ENCODE measurements at places on chromosomes 1 and 21.

GRCh38 chr21:22342889-22343288, 1344.7 kb downstream of the NCAM2 start:
- DNase-seq, result no peak

DNA sequence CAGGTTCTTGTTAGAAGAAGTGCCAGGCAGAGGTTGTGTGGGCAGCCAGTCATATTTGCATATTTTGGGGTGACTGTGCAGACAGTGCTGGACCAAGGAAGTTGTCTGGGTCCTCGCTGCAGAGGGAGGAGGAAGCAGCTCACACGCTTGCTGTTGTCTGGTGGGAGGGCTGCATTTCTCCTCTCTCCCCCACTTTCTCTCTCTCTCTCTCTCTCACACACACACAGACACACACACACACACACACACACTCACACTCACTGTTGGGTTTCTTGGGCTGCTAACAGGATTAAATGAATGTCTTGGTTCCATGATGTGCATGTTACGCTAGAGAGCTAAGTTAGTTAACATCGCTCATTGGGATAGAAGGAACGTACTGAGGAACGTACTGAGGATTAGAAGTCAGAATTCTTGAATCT, 72.9 kb downstream of the AGPAT3 start:
- DNase-seq, result no peak

DNA sequence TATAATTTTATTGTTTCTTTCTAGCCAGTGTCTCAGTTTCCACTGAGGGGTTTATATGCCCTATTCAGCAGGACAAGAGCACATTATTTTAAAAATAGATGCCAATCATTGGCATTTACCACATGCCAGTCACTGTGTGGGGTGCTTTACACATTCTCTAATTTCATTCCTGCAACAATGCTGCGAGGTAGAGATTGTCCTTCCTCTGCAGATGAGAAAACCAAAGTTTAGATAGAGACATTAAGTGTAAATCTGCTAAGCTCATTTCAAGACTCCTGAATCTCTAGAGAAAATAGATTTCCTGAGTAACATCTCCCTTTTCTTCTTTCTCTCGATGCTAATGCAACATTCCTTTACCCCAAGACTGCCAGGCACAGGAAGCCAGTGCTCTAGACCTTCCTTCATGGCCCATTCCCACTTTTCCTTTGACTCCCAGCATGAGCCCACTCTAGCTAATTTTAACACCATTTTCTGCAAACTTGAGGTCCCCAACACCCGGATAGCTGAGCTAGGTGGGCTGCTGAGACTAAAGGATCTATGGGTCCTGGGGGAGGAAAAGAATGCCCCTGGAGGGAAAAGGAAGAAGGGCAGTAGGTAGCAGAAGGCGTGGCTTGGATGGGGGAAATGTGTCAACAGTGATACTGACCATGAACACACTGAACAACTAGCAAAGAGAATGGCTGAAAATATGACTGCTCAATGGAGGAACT, 50.0 kb downstream of the SH3GLB1 start:
- no peak for DNase-seq

- DNase-seq, result no peak
Measured at GRCh38 chr1:110190282-110190929, 19.7 kb upstream of the KCNC4 start.

DNA sequence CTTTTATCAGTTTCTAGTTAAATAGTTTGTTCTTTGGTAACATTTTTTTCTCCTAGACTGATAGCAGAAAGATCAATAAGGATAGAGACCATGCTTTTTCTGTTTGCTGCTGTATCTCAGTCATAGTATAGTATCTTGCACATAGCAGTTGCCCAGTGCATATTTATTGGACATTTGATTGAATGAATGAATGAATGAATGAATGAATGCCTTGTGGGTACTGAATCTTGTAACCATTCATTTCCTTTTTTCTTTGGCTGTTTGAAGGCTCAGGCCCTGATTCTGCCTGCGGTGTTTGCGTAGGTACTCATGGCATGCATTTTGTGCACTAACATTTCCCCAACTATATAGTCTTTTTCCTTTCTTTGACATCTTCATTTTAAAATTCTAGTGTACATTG, 83.9 kb downstream of the ST3GAL3 start:
- no peak for DNase-seq

- no peak for DNase-seq
Measured at GRCh38 chr1:100187912-100188311, 9.9 kb upstream of the LRRC39 start.

- no peak for DNase-seq
Measured at GRCh38 chr1:94332952-94333351, 85.2 kb upstream of the ABCD3 start.

GRCh38 chr1:36966242-36966641, 68.1 kb downstream of the GRIK3 start:
- DNase-seq, result no peak

DNA sequence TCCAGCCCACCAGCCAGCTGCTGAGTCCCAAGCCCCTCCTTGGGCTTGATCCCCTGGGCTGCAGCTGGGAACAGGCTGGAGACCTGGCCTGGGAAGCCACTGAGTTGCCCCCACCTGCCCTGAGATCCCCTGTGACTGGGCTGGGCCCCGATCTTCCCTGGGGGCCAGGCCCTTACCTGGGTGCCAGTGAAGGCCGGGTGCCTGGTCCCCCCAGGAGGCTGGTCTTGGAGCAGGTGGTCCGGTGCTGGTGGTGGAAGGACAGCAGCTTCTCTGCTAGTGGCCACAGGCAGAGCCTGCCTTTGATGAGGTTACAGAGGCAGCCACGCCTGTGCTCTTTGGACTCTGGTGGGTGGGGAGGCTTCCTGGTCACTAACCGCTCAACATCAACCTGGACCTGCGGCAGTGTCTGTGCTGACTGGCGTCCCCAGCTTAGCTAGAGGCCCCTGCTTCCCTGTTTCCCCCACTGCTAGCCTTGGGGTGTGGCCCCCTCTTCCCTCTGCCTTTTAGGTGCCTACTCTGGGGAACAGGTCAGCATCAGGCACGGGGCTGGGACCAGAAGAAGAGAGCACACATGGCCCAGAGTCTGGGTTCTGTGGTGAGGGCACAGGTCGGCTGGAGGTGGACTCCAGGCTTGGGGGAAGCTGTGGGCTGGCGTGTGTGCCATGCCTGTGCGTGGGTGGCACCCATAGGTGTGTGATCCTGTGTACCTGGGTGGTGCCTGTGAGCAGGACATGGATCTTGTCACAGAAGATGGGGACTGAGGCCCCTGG, at the start of gene EPS8L3:
Gene EPS8L3 (minus strand): TSS at position 278 of the 770 bp plus-strand sequence. CDS start 2,174 bp downstream, outside the sequence.
- no peak for DNase-seq

GRCh38 chr1:214362188-214362882, 81.4 kb downstream of the SMYD2 start:
- DNase-seq, result peak; percentile 5

Measured in trophoblast cell (in vitro differentiated cells and primary cell).